ENCODE measurements at places on chromosomes 2 and 18.

DNA sequence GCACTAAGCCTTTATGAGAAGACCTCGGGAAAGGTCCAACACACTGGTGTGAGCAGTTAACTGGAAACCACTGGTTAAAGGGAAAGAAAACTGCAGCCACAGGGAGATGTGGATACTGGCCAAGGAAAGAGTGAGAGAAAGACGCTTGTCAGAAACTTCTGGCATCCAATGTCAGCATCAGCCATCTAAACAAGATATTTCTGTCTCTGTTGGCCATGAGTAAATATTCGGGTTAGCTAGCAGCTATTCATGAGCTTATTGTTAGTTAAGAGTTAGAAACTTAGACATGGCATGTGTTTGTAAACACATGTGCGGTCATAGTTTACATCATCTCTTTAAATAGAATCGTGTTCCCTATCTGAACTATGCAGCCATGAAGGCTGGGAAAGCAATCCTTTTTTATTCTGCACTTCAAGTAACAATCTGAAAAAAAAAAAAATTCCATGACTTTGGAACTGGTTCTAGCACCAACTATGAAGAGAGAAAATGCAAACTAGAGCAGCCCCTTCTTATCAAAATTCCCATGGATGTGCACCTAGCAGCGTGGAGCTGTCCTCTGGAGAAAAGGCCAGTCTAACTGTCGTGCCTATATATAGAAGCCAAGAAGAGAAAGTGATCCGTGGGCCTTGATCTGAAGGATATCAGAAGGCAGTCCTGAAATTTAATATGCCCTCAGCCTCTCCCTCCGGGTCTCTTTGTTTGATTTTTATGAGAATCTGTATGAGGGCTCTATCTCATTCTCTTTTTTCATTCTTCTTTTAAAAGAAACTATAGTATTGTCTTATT, 84.0 kb upstream of the RFX8 start:
- peak; percentile 54 for DNase-seq

DNA sequence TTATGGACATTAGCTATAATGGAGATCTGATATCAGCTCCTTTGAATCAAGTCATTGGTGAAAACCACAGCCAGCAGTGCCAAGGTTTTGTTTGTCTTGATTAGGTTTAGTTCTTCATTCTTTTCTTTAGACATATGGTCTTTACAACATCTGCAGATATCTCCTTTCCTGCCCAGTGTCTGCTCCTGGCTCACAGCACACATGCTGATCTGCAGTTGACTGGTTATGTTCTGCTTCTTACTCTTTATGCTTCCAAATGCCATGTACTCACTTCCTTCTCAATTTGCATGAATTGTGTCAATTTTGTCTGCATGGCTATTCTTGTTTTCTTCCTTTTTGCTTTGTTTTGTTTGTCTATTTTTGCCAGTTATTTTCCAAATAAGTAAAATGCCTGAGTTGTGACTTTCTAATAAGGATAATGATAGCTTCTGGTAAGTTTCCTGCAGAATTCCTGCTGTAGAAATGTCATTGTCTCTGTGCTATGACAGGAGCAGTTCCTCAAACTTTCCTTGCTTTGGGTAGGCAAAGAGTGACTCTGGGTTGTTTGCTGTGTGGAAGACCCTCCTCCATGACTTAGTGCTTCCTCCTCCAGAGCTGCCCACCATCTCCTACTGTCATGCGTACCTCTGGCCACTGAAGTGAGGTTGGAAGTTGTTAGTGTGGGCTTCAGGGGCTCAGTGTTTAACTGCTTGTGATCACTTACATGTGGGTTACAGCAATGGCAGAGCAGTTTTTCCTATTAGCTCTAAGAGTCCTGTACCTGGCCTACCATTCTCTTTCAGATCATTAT, 8.2 kb downstream of the ARHGAP25 start:
- DNase-seq = no peak

DNA sequence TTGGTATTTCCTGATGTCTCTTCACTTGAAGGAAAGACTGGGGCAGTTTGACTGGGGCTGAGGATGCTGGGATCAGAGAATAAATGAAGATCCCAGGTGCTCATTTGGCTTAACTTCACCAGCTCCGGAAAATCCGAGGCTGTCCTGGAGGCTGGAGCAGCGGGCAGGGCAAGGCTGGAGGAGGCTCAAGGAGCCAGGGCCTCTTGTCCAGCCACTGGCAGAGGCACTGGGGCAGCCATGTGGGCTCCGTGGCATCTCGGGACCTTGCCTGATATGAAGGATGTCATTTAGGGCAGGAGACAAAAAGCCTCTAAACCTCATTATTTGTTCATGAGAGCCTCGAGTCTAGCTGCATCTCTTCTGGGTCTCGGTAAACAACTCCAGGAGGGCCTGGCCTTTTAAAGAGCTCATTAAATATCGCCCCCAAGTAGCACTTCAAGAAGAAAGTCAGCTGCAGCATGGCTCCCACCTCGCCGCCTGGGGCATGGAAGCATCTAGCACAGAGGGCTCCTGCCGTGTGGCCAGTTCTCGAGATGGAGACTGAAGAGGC, 13.5 kb upstream of the GPR55 start:
- DNase-seq = no peak

GRCh38 chr18:45664824-45665763, 49.8 kb downstream of the SLC14A2 start:
- DNase-seq = peak; percentile 85

DNA sequence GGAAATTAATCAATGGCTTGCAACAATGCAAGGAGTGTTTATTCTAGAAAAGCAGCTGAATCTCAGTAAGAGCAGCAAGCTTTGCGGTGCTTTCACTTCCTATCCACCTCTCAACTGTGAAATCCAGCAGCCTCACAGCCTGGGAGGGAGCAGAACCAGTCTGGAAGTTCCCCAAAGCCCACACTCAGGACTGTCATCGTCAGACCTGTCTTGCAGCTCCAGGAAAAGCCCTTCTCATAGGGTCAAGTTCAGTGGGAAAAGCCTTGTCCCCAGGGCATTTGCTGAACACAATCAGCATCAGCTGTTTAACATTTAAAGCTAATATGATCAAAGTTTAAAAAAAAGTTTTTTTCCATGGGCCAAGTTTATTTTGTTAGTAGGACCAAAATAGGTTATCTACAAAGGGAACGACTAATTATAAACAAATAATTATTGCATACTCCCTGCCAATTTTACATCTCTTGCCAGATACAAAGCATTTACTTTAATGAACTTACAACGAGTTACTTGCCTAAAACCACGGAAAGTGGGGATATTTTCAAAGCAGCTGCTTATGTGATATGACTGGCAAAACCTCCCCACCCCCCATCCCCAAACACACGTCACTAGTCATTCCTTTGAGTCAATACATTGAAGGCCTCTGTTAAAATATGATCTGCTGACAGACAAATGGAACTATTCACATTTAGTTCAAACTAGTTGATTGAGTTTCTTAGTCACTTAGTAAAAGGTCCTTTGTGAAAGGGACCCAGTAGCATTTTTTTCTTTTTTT, 36.8 kb downstream of the PARD6G start:
- no peak for DNase-seq

DNA sequence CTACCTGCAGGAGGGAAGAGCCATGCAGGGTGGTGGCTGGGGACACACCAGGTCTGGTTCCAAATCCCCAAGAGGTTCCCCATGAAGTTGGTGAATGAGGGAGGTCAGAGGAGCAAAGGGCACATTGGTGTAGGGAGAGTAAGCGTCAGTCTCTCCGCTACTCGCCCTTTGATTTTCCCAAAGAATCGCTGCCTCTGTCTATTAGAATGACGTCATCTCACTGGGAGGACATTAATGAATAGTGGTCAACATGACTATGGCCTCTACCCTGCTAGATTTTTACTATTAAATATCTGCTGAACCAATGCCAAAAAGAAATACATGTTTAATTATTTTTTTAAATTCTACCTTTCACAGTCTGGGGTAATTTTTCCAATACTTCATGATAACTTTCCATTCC, 109.6 kb upstream of the SNTG2 start:
- no peak for DNase-seq

- DNase-seq = peak; percentile 69
These were observed 126.5 kb downstream of the ZNF407 start for GRCh38 chr18:74724186-74724585.

- peak; percentile 2 for DNase-seq
These were observed 47.1 kb downstream of the ANKMY1 start for GRCh38 chr2:240510513-240511210.

DNA sequence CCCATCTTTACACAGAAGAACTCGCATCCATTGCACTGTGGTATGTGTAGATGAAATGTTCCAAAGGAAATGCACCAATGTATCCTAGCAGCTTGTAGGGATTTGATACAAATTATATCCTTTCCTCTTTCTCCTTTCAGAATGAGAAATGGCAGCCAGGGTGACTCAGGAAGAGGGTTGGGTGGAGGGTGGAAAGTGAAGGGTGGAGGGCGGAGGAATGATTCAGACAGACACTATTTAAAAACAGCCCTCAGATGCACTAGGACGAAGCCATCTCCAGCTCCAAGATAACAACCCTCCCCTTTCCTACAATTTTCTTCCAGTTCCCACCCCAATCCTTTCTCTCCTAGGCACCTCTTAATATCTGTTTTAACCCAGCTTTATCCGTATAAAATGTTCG, 96.2 kb upstream of the STK39 start:
- peak; percentile 79 for DNase-seq

DNA sequence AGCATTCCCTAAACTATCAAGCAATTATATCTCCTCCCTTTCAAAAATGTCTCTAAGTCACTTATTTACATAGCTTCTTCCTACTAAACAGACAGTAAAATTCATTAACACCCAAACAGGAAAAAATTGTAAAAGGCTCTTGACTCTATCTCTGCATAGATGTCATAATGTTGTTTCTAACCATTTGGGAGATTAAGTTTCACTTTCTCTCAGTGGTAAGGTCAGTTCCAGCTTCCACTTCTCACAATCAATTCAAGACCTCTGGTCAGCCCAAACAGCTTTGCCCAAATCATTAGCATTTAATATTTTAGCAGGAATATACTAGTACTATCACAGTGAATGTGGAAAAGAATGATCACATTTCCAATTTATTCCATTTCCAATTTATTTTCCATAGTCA, 374.3 kb upstream of the MC4R start:
- DNase-seq = no peak

DNA sequence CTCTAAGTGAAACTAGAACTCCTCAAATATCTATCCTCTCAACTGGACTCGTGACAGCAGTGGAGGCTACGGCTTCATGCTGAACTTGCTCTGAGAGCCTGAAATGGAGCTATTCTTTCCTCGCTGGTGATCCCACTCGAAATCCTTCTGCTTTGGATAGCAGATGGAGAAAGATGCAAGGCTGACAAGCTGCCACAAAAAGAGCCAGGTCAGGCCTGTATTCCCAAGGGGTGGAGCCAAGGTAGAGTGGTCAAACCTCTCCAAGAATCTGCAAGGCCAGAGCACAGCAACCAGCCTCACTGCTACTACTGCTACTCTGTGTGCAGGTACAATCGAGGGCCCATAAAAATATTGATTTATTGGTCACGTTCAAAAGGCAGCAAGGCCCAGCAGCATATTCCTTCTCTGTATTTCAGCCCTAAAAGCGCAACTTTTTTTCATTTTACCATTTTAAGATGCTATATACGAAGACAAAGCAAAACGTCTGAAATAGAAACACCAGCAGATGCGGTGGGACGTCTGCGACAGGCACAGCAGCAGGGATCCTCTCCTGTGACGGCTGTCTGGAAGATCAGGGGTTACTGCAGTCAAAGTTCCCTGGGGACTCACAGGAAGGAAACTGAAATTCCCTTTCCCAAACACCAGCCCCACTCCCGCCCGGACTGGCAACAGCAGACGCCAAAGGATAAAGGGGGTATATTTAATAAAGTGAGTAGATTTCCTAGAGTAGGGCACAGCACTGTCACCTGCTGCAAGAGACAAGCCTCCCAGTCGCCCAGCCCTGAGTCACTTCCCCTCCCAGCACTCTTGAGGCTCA, 2.4 kb downstream of the SPRED2 start:
- peak; percentile 7 for DNase-seq

GRCh38 chr2:144143294-144144151, 376.4 kb downstream of the ZEB2 start:
- DNase-seq = no peak

DNA sequence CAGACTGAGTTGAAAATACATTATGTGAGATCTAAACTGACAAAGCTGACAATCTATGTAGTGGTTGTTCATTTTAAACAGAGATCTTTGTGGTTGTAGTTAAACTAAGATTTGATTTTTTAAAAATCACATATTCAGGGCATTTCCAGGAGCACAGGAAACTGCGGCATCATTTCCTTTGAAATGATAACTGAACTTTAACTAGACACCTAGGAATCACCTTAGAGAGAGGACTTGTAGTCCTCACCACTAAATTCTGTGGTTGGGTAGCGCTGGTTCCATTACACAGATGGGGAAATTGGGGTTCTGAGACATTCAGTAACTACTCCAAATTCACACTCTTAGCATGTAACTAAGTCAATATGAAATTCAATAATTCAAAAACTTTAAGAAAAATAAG, 96.0 kb upstream of the TRIB2 start:
- no peak for DNase-seq

DNA sequence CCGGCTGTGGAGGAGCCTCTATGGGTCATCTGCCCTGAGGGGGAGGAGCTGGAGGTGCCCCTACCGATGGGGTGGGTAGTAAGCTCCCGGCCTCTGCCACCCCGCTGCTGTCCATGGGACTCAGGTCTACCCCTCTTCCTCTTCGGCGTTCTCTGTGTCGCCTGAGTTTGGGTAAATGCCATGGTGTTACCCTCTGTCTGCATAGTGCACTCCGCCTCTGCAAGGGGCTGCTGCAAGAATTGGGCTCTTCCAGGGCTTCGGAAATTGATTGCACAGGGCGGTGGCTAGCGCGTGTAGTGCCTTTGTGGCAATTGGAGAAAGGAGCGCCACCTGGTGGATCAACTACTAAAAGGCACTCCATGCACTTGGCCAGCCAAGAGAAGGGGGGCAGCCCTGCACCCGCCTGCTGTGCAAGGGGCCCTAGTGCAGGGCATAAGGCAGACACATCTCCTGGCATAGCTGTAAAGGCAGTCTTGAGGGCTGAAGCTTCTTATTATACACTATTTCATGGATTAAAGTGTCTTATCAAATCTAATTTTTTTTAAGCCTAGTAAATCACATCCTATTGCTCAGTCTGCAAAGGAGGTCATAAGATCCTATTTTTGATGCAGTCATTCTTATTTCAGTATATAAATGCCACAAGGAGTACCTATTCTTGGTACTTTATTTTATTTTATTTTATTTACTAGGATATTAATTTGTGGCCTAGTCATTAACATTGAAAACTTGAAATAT, 308.9 kb downstream of the PDE11A start:
- DNase-seq = peak; percentile 81

- DNase-seq = no peak
These were observed 359.9 kb downstream of the OSR1 start for GRCh38 chr2:18998491-18998890.

DNA sequence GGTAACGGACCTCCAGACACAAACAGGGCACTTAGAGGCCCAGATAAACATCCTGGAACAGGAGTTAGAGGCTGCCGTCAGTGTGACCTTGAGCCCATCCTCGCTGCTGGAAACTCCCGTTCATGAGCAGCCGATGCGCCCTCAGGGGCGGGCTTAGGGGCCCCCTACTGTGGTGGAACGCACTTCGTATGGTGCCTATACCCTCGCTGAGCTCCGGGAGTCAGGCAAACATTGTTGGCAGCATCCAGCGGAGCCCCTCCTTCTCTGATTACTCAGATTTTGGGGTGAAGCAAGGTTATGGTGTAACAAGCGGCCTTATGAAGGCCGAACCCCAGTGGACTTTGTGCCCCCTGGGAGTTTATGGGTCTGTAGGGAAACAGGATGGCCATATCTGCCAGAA, 205.3 kb upstream of the SYT4 start:
- DNase-seq = no peak

Data from GM03348 (cell line).